Right ventricle myocardium superior (tissue), 1 donor: ENCODE measurements at places on chromosomes 6 and 20. TPM values are rescaled to one million over a fixed set of nuclear protein-coding genes. Genes with fewer than 3 reads are reported as not detected.

RTF2 gene
- total RNA-seq: 78.7 TPM

- no peak for DNase-seq
These were observed 26.3 kb downstream of the FAM50B start for GRCh38 chr6:3875486-3875885.

GRCh38 chr6:12264671-12265070 lies 25.5 kb upstream of the EDN1 start:
- DNase-seq: no peak

DNA sequence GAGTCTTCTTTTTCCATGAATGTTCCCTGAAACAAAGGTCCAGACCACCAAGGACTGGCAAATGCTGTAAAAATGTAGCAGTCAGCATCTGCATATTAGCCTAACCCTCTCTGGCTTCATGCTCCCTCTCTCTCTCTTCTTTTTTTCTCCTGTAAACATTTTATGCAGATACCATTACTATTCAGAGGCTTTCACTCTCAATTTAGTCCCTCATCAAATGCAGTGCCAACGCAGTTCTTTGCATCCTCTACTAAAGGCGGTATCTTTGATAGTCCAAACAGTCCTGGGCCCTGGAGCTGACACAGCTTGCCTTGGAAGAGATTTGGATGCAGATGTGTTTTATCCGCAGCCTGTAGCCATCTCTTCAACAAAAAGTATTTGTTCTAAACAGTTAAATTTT lies 167.1 kb upstream of the MMS22L start:
- DNase-seq: no peak

DNA sequence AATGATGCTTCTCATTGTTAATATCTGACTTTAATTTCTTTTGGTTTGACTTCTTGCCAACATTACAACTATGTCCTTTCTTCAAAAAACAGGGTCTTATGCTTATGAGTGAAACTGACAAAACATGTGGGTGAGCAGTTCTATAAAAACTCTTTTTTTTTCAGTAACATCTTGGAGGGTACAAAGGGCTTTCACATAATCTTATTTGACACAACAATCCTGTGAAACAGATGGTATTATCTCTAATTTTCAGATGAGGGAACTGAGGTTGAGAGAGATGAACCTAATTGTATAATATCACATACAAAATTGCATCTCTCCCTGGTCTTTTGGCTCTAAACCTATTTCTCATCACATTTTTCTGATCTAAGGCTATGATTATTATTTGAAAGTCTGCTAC lies 38.3 kb downstream of the MAPK14 start:
- no peak for DNase-seq

GRCh38 chr6:144139817-144140216 lies 10.5 kb upstream of the STX11 start:
- no peak for DNase-seq

DNA sequence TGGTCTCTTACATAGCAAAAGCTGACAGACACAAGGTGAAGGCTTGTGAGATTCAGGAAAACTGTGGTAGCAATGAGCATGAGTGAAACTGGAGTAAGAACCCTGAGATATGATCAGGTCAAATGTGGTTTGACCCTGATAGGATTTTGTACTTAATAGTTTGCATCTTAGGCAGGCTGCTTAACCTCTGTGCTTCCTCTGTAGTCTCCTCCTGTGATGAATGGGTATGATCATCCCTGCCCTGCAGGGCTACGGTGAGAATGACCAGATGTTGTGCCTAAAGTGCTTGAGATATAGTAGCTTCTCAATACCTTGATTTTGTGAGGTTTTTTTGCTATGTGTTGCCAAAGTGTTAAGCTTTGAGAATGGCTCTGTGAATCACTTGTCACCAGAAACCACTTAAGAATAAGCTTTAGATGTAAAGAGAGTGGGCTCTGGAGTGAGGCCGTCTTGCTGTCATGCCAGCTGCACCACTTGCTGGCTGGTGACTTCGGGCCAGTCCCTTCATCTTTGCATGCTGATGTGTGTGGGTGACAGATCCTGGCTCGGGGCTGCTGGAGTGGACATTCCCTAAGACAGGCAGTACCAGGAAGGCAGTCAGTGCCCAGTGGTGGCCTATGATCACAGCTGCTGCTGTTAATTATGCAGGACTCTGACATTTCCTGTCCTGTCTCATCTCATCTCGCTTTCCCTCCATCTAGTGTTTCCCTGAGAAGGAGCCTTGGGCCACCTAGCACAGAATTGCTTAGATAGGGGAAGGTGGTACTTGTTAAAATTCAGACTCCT lies 254.7 kb downstream of the NFATC2 start:
- no peak for DNase-seq

GRCh38 chr6:149864578-149865535 lies 698 bp upstream of the LRP11 start:
- no peak for DNase-seq

GRCh38 chr20:51727872-51728271 lies 40.3 kb downstream of the ATP9A start:
- no peak for DNase-seq

SOX18 gene
- 34.3 TPM for total RNA-seq

DNA sequence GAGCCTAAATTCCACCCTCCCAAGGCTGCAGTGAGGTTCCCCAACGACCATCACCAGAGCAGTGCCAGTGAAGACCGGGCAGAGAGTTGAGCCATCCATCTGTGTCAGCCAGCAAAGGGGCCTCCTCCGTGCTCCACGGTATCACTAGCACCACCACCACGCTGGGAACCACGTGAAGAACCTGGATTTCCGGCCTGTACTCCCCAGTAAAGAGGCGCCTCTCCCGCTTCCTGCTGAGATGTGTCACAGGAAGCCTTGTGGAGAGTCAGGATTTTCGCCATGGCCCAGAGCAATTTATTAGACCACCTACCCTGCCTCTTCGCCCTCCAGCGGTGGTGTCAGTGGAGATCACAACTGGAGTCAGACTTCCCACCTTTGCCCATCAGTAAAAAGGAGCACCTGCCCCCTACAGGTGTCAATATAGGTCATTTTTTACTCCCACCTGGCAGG lies 28.8 kb downstream of the CPXM1 start:
- no peak for DNase-seq

GRCh38 chr20:60586269-60587050 lies 628.2 kb downstream of the CDH26 start:
- peak; percentile 80 for DNase-seq

GRCh38 chr20:31808481-31808880 lies 10.7 kb upstream of the MYLK2 start:
- no peak for DNase-seq

DNA sequence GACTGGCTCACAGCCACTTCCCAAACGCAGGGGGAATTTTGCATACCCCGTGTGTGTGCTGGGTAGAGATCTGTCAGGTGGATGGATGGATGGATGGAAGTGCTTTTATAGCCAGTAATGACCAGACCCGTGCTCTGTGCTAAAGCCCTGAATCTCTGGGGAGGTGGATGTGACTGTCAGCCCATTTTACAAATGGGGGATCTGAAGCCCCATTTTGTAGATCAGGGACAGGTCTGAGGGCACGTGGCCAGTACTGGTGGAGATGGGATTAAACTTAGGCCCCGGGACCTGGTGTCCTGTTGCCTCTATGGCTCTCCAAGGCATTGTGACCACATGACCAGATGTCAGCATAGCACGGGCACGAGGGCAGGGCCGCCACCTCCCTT lies 38.2 kb upstream of the ZBP1 start:
- DNase-seq: no peak

COL12A1 gene
- 10.7 TPM for total RNA-seq

BTNL2 gene
- total RNA-seq: not detected

DNA sequence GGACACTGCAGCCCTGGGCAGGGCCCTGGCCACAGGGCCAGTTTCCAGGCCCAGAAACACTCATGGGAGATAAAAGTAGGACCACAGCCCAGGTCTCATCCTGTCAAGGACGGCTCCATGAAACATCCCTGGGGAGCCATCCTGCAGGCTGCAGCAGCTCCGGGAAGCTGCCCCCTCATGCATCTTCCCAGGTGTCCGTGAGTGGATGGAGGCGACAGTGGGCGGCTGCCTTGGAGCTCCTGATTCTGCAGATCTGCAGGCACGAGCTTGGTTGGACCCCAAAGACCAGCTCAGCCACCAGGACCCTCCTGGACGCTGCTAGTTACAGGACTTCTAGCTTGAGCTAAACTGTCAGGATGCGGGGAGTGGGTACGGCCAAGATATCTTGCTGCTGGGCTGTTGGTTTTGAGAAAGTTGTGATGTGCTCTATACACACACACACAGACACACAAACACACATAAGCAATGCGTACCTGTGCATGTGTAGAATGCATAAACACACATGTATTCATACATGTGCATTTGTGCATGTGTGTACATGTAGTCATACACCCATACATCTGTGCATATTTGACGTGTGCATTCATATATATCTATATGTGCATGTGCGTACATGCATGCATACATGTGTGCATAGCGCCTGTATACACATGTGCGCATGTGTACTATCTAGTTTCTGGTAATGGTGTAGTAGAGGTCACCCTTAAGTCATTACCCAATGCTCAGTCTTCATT lies 297.8 kb downstream of the TAF4 start:
- DNase-seq: no peak

DNA sequence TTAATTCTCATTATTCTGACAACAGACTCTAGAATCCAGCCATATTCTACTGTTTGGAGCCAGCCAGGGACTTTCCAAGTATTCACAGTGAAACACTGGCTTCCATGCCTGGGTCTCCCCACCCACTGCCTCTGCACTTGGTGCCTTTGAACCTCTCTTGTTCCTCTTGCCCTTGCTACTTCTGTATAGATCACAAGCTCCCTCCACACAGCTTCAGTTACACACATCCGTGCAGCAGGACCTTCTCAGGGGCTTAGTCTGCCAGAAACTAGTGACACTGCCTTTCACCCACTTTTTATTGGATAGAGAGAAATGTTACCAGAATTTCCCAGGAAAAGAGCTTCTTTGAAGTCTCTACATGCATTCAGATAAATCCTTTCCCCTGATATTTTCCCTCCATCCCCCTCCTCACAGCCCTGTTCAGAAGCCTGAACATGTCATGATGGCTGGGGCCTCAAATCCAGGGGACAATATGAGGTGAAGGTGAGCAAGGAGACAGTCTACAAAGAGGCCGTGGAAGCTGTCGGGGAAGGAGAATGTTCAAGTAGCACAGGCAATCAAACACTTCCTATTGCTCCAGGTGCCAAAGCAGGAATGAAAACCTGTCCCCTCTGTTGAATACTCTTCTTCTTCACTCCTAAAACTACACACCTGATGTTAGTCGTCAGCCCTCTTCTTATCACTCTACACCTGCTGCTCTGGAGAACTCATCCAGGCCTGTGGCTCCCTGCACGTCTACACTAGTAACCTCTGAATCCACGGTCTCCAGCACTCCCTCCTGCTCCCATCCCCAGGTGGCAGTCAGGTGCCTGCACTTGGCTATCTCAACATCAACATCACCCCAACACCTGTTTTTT lies 20.2 kb upstream of the HLA-DOA start:
- no peak for DNase-seq

DNA sequence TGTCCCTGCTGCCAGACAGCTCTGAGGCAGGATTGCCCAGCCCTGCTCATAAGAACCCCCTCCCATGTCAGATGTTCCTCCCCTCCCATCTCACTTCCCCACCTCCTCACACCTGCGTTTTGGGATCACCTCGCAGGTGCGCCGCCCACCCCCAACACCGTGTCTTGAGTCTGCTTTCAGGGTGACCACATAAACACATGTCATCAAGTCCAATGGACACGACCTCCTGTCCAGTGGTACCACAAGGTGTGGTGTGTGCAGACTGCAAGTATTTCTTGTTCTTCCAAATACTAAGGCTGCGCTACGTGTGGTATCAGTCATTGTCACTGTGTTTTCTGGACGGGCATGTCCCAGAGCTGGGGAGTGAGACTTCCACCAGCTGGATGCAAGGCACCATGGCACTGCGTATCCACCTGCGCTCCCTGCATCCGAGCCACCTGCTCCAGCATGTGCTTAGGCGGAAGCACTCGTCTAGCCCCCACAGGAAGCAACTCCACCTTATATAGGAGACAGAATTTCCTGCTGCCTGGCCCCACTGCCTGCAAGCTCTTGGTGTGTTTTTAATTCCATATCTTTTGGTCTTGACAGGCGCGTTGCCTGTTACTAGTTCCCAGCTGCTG lies 119.7 kb upstream of the NXT1 start:
- no peak for DNase-seq

SIGLEC1 gene
- 9.6 TPM for total RNA-seq

DNA sequence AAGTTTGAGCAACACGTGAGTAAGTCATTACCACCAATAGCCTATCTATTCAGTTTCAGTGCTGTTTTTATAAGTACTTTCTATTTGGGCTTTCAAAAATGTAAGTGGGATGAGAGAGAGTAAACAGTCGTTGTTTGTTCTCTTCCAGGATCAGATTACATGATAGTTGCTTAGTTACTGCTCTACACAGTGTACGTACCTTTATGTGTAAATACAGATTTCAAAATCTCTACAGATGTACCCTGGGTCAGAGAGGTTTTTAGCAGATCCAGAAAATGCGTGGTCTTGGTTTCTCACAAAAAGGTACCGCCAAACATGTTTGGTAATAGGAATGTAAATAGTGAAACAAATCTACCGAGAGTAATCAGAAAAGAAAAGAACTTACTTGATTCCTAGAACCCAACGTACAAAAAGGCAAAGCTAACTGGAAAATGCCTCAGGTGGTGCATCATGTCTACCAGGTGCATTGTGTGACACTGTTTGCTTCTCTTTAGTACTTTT lies 421.1 kb downstream of the BCKDHB start:
- DNase-seq: no peak

SYCP2L gene
- total RNA-seq: 0.75 TPM

DNA sequence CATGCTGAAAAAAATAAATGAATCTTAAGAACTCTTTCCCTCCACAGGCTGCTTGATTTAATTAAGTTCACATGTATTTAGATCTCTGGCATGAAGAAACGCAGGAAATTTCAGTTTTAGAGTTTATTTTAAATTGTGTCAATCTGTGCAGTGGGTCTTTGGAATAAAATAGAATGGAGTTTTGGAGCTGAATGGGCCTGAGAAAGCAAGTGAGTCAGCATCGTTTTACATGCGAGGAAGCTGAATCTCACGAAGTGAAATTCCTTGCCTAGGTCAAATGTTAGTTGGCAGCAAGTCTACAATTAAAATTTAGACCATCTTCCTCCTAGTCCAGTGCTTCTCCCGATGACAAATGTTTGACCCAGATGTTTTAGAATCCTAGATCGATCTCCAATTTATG lies 22.4 kb downstream of the MAP7 start:
- DNase-seq: no peak

BPHL gene
- total RNA-seq: 22.2 TPM

GRCh38 chr6:134938896-134939295 lies 11.0 kb downstream of the ALDH8A1 start:
- no peak for DNase-seq

DNA sequence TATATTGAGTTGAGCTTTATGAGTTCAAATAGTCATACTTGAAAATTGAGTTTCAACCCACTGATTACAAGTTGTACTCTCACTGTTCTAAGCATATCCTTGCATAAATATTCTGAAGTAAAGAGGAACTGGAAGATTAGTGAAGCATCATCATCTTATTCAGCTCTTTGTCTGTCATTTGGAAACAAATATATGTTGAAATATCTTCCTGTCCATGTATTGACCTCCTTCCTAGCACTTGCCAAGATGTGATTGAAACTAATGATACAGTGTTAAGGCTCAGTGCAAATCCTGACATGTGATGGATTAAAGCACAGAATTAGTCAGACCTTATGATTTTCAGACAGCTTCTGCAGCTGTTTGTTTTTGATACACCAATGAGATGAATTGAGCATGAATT lies 434.3 kb downstream of the TBC1D32 start:
- no peak for DNase-seq

- DNase-seq: no peak
These were observed 3.2 kb downstream of the PCMT1 start for GRCh38 chr6:149752600-149753373.
